ENCODE measurements at places on chromosomes 6 and 20. TPM values are rescaled to one million over a fixed set of nuclear protein-coding genes. Genes with fewer than 3 reads are reported as not detected.

CAPN11 gene
- 1.8 TPM for total RNA-seq

DNA sequence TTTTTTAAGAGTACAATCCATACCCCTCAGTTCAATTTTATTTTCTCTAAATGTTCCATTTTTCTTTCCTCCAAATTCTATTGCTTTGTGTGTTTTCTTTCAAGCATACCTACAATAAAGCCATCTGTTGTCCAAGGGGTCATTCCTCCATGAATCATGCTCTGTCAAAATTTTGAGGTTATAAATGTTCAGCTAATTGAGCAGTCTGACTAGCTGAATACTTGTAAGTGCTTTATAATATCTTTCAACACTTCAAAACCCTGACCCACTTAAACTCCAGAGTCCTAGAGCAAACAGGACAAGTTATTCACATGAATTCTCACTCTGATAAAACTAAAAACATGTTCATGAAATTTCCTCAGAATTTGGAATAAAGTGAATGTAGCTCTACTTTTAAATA, 33.4 kb upstream of the EYA4 start:
- no peak for DNase-seq

DNA sequence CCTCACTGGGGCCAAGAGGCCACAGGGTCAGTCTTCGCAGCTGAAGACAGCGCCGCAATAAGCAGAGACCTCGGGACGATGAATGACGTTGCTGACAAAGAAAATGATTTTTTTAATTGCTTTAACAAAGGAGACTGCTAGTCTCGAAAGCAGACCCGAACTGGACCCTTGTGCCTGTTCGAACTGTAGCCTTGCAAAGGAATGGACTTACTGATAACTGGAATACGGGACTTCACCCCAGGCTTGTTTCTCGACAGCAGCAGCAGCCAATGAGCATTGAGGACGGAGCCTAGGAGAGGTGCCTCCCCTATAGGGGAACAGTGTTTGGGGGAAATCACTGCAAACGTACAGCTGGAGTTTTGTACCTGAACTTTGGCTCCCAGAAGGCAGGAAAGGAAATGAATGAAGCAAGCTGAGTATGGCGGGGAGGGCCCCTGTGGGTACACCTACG, 1.3 kb upstream of the TAF4 start:
- no peak for DNase-seq

GRCh38 chr6:28252009-28252975, at the start of gene ZKSCAN4:
Gene ZKSCAN4 (minus strand): TSS chr6:28252269. CDS start chr6:28251980, 289 bp downstream.
- DNase-seq: no peak

All from omental fat pad (tissue), 4 donors.